Thymus (tissue), 14 donors: ENCODE measurements at places on chromosomes 2 and 18. TPM values are rescaled to one million over a fixed set of nuclear protein-coding genes. Genes with fewer than 3 reads are reported as not detected.

Gene IL1F10
- polyA plus RNA-seq: 1.1 TPM

Gene MAP3K19
- polyA plus RNA-seq: 0.11 TPM

Gene MRPL44
- polyA plus RNA-seq: 23.7 TPM

Gene PDCD1
- polyA plus RNA-seq: 12.7 TPM

Gene MFSD6
- polyA plus RNA-seq: 16.3 TPM

Gene SERPINB11
- 0.23 TPM for polyA plus RNA-seq

Gene ZFP36L2
- 412 TPM for polyA plus RNA-seq

Gene ZNF521
- polyA plus RNA-seq: 3.7 TPM

Gene ANKRD30BL
- 0.34 TPM for polyA plus RNA-seq

Gene DARS1
- polyA plus RNA-seq: 119 TPM

Gene CLHC1
- 20.1 TPM for polyA plus RNA-seq

Gene HNMT
- 17.0 TPM for polyA plus RNA-seq

Gene AKAIN1
- polyA plus RNA-seq: not detected

DNA sequence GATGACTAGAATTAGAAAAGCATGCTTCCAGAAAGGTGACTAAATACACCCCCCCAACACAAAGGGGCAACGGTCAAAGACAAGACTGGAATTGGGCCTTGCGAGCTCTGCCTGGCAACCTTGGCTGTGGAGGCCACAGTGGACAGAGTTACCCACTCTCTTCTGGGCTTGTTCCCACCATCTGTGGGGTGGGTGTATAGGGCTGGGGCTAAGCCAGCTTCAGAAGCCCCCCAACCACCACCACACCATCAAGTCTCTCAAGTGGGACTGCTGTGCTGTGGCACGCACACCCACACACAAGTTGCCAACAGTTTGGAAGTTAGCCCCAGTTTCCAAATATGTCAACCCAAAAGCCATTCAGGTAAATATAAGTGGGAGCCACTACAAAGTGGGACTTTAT lies 7.8 kb downstream of the NFE2L2 start:
- no peaks in the 10 kb centered on the region for H3K27me3 ChIP-seq
- H3K36me3 ChIP-seq: no peaks in the 10 kb centered on the region
- H3K4me3 ChIP-seq: no peak overlapping the region

GRCh38 chr2:70796262-70796661 lies 5.8 kb upstream of the FIGLA start:
- no peak overlapping the region for H3K4me3 ChIP-seq
- no peaks in the 10 kb centered on the region for H3K36me3 ChIP-seq
- DNase-seq: no peak
- no peaks in the 10 kb centered on the region for H3K4me1 ChIP-seq

DNA sequence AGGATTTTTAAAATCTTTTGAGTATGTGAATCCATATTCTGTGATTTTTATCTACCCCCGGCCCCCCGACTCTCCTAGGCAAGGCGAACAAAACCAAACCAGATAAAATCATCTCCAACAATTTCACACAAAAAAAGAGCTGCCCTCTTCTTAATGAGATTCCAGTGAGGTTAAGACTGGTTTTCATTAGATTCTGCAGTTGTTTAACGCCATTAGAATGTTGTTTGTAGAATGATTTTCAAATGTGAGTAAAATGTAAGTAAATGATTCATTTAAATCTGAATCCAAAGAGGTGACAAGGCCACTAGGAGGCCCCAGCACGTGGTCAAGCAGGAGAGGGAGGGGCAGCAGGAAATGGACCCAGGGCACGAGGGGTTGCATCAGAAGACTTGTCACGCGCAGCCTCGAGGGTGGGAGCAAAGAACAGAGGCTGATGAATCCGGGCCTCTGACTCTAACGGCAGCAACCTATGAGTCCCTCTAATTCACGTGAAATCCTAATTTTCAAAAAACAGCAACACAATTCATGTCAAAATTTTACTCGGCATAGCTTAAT lies 24.3 kb upstream of the KLHL29 start:
- no peaks in the 10 kb centered on the region for H3K27me3 ChIP-seq
- DNase-seq: no peak
- H3K36me3 ChIP-seq: no peaks in the 10 kb centered on the region
- no peak overlapping the region for H3K4me3 ChIP-seq

DNA sequence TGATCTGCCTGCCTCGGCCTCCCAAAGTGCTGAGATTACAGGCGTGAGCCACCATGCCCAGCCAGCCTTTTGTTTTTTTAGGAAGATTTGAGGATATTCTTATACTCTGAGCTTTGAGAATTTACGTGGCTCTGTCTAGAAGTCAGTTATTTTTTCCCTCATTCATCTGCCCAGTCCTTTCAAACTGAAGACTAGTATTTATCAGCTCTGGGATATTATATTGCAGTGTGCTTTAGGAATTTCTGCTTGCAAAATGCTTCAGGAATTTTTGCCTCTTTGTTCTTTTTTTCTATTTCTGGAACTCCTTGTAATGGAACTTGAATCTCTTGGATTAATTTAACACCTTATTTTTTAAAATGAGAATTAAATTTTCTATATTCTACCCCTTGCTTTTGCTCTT lies 22.6 kb downstream of the ACSL3 start:
- no peak for DNase-seq
- H3K27ac ChIP-seq: no peak overlapping the region
- no peak overlapping the region for H3K4me3 ChIP-seq
- no peaks in the 10 kb centered on the region for H3K27me3 ChIP-seq

GRCh38 chr2:96153991-96154431 lies 8.8 kb upstream of the DUSP2 start:
- H3K27ac ChIP-seq: peak overlapping the region; percentile 84
- H3K4me1 ChIP-seq: peaks cover 99% of the 10 kb centered on the region
- DNase-seq: no peak
- no peak overlapping the region for H3K4me3 ChIP-seq

DNA sequence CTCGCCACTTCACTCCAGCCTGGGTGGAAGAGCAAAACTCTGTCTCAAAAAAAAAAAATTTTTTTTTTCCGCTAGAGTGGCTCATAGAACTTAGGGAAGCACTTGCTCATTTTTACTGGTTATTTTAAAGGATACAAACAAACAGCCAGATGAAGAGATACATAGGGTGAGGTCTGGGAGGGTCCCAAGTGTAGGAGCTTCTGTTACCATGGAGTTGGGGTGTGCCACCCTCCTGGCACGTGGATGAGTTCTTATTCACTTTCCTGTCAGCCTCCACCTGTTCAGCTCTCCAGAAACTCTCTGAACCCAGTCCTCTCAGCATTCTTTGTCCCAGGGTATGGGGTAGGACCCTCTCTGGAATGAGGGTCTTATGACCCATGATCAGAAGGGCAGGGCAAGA lies 4.9 kb upstream of the MAT2A start:
- no peaks in the 10 kb centered on the region for H3K27me3 ChIP-seq
- no peaks in the 10 kb centered on the region for H3K36me3 ChIP-seq
- H3K27ac ChIP-seq: no peak overlapping the region
- no peak overlapping the region for H3K4me3 ChIP-seq
- no peak for DNase-seq

- no peaks in the 10 kb centered on the region for H3K36me3 ChIP-seq
- no peaks in the 10 kb centered on the region for H3K27me3 ChIP-seq
- DNase-seq: no peak
- no peak overlapping the region for H3K4me3 ChIP-seq
- H3K27ac ChIP-seq: no peak overlapping the region
Measured at GRCh38 chr2:85674417-85674816, 6.4 kb upstream of the SFTPB start.

DNA sequence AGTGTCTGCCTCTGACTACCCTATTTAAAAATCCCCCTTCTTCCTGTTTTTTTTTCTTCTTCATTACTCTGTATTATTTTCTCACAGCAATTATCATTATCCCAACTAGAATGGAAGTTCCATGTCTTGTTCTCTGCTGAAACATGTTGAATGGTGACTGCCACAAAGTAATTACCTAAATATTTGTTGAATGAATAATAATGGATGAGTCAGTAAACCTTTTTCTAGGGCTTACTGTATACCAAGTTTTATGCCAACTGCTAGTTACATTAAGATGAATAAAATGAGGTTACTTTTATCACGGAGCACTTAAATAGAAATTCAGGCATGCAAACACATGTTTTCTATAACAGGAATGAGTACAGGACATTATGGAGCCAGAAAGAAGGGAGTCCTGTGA lies 490.6 kb downstream of the THSD7B start:
- H3K4me1 ChIP-seq: no peaks in the 10 kb centered on the region
- H3K36me3 ChIP-seq: no peaks in the 10 kb centered on the region
- H3K4me3 ChIP-seq: no peak overlapping the region
- H3K27ac ChIP-seq: no peak overlapping the region
- no peaks in the 10 kb centered on the region for H3K27me3 ChIP-seq

GRCh38 chr2:61700464-61700863 lies 153.4 kb downstream of the FAM161A start:
- no peak overlapping the region for H3K27ac ChIP-seq
- H3K4me3 ChIP-seq: no peak overlapping the region
- DNase-seq: no peak
- no peaks in the 10 kb centered on the region for H3K27me3 ChIP-seq
- no peaks in the 10 kb centered on the region for H3K4me1 ChIP-seq

GRCh38 chr2:168375195-168375798 lies 80.8 kb upstream of the CERS6 start:
- no peak for DNase-seq
- H3K27ac ChIP-seq: no peak overlapping the region
- H3K4me1 ChIP-seq: peaks cover 12% of the 10 kb centered on the region
- H3K36me3 ChIP-seq: no peaks in the 10 kb centered on the region

GRCh38 chr2:105082107-105082506 lies 44.2 kb downstream of the MRPS9 start:
- H3K27me3 ChIP-seq: no peaks in the 10 kb centered on the region
- DNase-seq: no peak
- H3K4me3 ChIP-seq: no peak overlapping the region
- no peaks in the 10 kb centered on the region for H3K4me1 ChIP-seq
- peak overlapping the region; percentile 28 for H3K27ac ChIP-seq

- H3K36me3 ChIP-seq: no peaks in the 10 kb centered on the region
- H3K4me3 ChIP-seq: no peak overlapping the region
- H3K27me3 ChIP-seq: no peaks in the 10 kb centered on the region
- H3K4me1 ChIP-seq: no peaks in the 10 kb centered on the region
- no peak for DNase-seq
- no peak overlapping the region for H3K27ac ChIP-seq
Measured at GRCh38 chr2:187475499-187476248, 27.6 kb upstream of the CALCRL start.

- H3K4me3 ChIP-seq: no peak overlapping the region
- H3K36me3 ChIP-seq: no peaks in the 10 kb centered on the region
- no peaks in the 10 kb centered on the region for H3K27me3 ChIP-seq
- no peak overlapping the region for H3K27ac ChIP-seq
- no peak for DNase-seq
Measured at GRCh38 chr2:235605312-235606003, 111.6 kb downstream of the AGAP1 start.

- peaks cover 11% of the 10 kb centered on the region for H3K4me1 ChIP-seq
- no peak overlapping the region for H3K4me3 ChIP-seq
- DNase-seq: no peak
- H3K27me3 ChIP-seq: no peaks in the 10 kb centered on the region
Measured at GRCh38 chr2:128364441-128364911, 45.8 kb upstream of the HS6ST1 start.

GRCh38 chr2:26581991-26582842 lies 58.9 kb downstream of the CIB4 start:
- H3K27ac ChIP-seq: no peak overlapping the region
- no peak for DNase-seq
- no peaks in the 10 kb centered on the region for H3K27me3 ChIP-seq
- H3K4me1 ChIP-seq: no peaks in the 10 kb centered on the region
- no peaks in the 10 kb centered on the region for H3K36me3 ChIP-seq
- no peak overlapping the region for H3K4me3 ChIP-seq

DNA sequence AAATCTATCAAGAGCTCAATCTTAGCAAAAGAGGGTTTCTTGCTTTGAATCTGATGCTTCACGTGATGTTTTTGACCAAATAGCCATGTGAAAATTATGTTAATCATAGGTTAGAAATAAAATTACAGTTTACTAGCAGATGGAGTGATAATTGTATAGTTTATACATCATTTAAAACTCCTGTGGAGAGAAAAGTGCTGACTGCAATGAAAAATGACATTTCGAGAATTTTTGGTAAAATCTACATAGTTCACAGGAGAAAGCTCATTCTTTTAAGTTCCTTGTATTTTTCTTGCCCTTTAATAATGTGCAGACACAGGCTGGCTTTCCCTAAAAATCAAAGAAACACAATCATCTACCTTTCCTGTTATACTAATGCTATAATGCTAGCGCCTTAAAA lies 33.2 kb downstream of the RBKS start:
- DNase-seq: no peak
- H3K36me3 ChIP-seq: no peaks in the 10 kb centered on the region
- H3K27me3 ChIP-seq: no peaks in the 10 kb centered on the region
- H3K4me3 ChIP-seq: no peak overlapping the region

DNA sequence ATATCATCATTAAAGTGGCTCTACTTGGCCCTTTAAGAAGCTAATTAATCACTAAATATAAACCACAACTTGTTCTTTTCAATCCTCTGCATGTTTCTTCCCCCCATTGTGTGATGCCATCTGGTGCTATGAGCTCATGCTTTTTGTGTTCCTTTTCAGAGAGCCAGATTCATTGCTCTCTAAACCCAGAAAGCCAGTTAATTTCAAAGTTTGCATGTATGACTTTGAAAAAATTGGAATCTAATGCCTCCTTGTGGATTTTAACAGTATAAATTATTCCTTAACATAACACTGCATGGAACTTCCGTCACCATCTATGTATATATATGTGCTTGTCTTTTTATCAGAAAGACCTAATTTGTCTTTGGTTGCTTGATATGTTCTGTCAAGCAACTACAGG lies 31.1 kb downstream of the TMEM178A start:
- H3K4me1 ChIP-seq: no peaks in the 10 kb centered on the region
- no peaks in the 10 kb centered on the region for H3K36me3 ChIP-seq
- no peak overlapping the region for H3K4me3 ChIP-seq

- no peak overlapping the region for H3K4me3 ChIP-seq
- no peaks in the 10 kb centered on the region for H3K4me1 ChIP-seq
- no peaks in the 10 kb centered on the region for H3K27me3 ChIP-seq
- DNase-seq: no peak
- H3K36me3 ChIP-seq: no peaks in the 10 kb centered on the region
- no peak overlapping the region for H3K27ac ChIP-seq
Measured at GRCh38 chr18:13199169-13199568, 19.4 kb upstream of the LDLRAD4 start.

- no peaks in the 10 kb centered on the region for H3K36me3 ChIP-seq
- H3K4me3 ChIP-seq: no peak overlapping the region
- peaks cover 94% of the 10 kb centered on the region for H3K27me3 ChIP-seq
- peaks cover 13% of the 10 kb centered on the region for H3K4me1 ChIP-seq
Measured at GRCh38 chr2:27264753-27265535, 2.1 kb upstream of the SLC30A3 start.

DNA sequence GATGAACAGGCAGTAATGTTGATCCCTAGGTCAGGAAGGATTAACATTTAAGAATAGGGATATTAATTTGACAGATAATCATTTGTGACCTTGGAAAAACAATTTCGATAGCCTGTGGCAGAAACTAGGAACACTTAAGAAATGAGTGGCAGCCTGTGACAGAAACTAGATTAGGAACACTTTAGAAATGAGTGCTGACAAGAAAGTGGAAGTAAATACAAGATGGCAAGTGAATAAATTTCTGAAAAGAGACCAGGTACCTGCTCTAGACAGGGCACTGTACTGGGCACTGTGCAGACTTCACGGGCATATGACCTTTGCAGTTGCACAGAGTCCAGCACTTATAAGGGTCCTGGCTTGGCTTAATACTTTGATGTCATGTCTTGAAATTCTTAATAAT lies 5.5 kb upstream of the HNRNPA3 start:
- no peaks in the 10 kb centered on the region for H3K36me3 ChIP-seq
- no peak for DNase-seq
- H3K4me1 ChIP-seq: peaks cover 8% of the 10 kb centered on the region
- H3K27ac ChIP-seq: no peak overlapping the region
- H3K4me3 ChIP-seq: no peak overlapping the region
- no peaks in the 10 kb centered on the region for H3K27me3 ChIP-seq

GRCh38 chr2:212484563-212485080 lies 54.0 kb downstream of the ERBB4 start:
- no peak for DNase-seq
- no peak overlapping the region for H3K4me3 ChIP-seq
- no peaks in the 10 kb centered on the region for H3K27me3 ChIP-seq
- H3K4me1 ChIP-seq: no peaks in the 10 kb centered on the region
- no peaks in the 10 kb centered on the region for H3K36me3 ChIP-seq
